NCI-H1436 (cell line): ENCODE measurements at places on chromosomes 4 and X.
A peak's percentile ranks its signal among the peaks of the same experiment; 100 is the strongest.

- no peak for DNase-seq
Observed at GRCh38 chr4:71006203-71006907, 12.9 kb downstream of the DCK start.

- DNase-seq = no peak
Observed at GRCh38 chrX:6505960-6506359, 29.0 kb downstream of the VCX3A start.

- DNase-seq = no peak
Observed at GRCh38 chr4:6781561-6781960, 966 bp upstream of the KIAA0232 start.

- no peak for DNase-seq
Observed at GRCh38 chr4:38157592-38157991, 197.4 kb downstream of the PTTG2 start.

GRCh38 chrX:78957768-78958130 lies 12.6 kb downstream of the P2RY10 start:
- DNase-seq = no peak

DNA sequence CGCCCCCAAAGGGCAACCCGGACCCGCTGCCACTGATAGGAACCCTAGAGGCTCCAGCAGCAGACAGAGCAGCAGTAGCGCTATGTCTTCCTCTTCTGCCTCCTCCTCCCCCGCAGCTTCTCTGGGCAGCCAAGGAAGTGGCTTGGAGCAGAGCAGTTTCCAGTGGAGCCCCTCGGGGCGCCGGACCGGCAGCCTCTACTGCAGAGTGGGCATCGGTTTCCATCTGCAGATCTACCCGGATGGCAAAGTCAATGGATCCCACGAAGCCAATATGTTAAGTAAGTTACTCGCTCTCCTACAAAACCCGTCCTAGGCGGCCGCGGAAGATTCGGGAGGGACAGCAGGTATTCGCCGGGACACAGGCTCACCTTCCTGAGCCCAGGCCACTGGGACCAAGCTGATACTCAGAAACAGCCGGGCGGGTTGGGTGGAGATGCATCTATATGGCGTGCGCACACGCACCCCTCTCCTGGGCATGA lies 477 bp downstream of the FGF5 start:
- DNase-seq = peak; percentile 19

GRCh38 chr4:2598511-2599303 lies 62.3 kb downstream of the FAM193A start:
- no peak for DNase-seq

DNA sequence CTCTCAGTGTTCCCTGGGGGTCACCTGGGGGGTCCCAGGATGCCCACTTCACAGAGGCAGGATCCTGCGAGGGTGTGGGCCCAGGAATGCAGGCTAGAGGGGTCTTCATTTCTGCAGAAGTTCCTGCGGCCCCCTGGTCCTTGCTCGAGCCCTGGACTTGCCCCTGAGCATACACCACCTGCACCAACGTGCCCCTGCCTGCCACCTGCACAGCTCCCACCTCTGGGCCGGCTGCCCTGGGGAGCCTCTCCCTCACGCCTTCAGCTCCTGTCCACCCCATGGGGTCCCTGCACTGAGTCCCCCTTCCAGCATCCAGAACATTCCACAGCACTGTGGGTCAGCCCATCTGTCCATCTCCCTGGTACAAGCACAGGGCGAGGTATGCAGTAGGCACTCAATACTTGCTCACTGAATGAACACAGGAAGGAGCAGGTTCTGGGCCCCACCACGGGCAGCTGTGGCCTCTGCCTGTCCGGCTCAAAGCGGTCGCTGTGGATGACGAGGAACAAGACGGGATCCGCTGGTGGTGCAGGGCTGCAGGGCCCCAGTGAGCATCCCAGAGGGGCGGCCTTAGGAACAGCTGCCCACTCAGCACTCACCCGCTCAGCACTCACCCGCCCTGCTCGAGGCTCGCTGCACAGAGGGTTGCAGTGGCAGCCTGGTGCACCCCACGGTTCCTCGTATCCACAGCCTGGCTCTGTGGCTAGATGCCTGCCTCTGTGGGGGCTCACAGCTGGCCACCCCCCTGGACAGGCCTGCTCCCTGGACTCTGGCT lies 70.5 kb upstream of the MXD4 start:
- DNase-seq = no peak

- no peak for DNase-seq
Observed at GRCh38 chr4:163610648-163611047, 116.2 kb downstream of the TMA16 start.

DNA sequence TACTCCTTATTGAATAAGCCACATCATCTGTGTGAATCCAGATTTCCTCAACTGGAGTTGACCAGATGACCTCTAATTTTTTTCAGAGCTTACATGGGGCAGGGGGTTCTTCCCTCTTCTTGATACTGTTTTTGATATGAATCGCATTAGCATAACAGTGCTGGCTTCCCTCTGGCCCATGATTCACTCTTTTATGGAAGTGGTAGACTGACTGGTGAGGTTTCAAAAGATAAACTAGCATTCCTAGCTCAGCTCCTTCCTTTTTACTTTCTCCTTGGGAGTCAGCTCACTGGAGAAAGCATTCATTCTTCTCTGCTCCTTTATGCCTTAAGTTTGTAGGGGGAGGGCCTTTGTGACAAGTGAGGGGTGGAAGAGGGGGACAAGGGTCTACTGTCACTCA lies 161.0 kb upstream of the FGF13 start:
- no peak for DNase-seq

DNA sequence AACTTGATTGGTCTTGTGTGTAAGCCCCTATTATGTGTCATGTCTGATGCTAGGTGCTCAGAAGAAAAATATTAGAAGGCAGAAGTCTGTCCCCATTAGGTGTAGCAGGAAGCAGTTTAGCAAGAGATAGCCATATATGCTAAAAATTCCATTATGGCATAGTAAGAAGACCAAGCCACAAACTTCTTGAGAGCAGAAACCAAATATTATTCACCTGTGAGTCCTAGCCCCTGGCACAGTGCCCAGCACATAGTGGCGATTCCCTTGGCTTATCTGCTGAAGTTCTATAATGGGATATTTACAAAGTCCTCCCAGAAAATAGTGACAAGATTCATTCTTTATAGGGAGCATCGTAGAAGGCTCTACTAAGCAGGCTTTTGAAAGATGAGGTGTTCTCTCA lies 174.4 kb downstream of the RAB28 start:
- DNase-seq = no peak

DNA sequence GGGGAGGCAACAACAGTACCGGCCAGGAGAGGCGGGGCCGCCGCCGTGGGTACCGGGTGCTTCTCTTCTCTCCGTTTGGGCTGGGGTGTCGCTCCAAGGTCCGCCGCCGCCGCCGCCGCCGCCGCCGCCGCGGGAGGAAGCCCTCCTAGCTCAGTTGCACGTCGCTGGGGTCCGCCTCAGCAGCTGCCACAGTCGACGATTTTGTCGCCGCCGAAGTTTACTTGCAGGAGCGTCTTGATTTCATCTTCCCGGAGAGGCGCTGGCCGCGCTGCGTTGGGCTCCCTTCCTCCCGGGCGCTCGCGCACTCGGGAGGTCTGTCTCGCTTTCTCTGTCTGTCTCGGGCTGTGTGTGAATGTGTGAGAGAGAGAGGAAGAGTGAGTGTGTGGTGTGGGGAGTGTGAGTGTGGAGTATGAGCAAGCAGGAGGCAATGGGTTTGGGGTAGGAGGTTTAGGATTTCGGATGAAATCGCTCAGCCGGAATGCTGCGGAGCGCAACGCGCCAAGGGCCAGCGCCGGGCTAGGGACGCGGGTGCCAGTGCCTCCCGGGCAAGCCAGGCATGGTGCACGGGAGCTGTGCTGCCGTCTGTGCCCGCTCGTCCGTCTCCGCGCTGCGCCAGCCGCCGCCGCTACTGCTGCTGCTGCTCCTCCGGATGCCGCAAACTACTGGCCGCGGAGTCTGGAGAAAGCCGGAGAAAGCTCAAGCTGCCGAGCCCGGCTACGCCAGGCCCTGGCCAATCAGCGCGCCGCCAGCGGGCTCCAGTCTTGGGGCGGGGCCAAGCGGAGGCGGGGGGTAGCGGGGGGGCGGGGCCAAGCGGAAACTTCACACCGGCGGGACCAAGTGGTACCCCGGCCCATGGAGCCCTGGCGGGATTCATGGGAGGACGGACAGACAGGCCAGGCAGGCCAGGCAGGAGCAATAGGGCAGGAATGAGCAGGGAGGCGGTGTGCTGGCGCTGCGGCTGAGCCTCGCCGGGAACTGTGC lies at the start of gene PCDH19:
PCDH19 (minus strand) TSS at position 664 of the 981 bp plus-strand sequence. CDS start 1,676 bp downstream, outside the sequence.
- peak; percentile 52 for DNase-seq

- DNase-seq = no peak
Observed at GRCh38 chr4:15498356-15498755, 28.7 kb downstream of the CC2D2A start.

DNA sequence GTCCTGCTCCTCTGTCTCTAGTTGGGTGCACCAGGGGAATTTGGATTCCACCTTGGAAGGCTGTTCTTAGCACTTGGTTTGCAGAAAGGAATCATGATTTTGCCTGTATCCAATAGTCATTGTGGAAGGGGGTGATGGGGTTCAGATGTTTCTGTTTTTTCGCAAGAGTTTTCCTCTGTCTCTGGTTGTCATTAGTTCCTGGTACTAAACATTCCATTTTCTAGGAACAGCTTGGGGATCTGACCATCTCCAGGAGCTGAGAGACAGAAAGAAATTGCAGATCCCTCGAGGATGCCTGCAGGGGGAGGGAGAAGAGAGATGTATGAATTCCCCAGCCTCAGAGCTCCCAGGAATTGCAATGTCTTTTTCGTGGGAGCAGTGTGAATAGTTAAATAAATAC lies 70.9 kb downstream of the CYTL1 start:
- no peak for DNase-seq

- DNase-seq = peak; percentile 48
Observed at GRCh38 chr4:123446865-123447474, 50.4 kb downstream of the SPRY1 start.

GRCh38 chr4:83065266-83065665 lies 30.3 kb downstream of the COPS4 start:
- DNase-seq = no peak

- no peak for DNase-seq
Observed at GRCh38 chr4:5166377-5166776, 115.1 kb downstream of the STK32B start.

DNA sequence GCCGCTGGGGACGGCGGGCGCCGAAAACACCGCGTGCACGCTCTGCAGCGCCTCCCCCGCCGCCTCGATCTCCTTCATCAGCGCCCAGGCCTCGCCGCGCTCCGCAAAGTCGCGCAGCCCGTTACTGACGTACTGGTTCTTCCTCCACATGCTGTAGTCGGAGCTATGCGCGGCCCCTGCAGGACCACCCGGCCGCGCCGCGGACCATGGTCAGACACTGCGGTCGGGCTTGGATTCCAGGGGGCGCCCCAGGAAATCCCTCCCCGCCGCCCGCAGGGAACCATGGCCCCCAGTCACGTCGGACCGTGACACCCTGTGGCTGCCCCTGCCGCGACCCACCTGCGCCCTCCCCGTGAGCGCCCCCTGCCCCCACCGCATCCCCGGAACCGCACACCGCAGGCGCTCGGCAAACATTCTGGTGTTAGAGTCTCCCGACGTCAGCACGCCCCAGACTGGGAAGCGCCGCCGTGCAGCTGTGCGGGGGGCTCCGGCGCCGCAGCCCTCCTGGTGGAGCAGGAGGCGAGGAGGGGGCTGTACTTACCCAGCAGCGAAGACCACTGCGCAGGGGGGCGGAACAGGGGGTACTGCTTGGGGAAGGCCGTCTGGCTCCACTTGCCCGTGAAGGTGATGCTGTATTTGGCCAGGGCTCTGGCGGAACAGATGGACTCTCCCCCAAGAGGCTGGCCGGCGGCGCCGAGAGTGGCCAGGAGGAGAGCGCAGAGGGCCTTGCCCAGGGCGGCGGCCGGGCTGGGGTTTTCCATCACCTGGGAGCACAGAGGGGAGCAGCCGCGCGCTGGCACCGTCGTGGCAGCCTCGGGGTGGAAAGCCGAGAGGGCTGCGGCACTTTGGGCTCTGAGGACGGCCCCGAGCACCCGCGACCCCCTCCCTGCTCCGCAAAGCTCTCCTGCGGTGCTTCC lies 814 bp downstream of the SPON2 start:
- DNase-seq = no peak

- no peak for DNase-seq
Observed at GRCh38 chrX:45907786-45908185, 637.4 kb downstream of the ZNF674 start.

DNA sequence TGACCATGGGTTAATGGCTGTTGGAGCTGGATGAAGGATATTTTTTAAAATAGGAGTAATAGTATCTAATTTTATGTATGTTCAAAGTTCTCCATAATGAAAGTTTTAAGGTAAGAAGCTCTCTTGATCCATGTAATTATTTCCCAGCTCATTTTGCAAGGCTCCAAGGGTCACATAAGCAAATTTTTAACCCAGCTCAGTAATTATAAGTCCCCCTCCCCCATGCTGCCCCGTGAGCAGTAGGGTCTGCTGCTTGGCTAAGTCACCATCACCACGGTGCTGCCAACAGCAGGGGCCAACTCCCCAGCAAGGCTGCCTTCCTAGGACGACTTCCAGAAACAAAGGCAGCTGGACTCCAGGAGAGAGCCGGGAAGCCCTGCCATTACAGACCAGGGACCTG lies 340.0 kb downstream of the FBXW7 start:
- no peak for DNase-seq

DNA sequence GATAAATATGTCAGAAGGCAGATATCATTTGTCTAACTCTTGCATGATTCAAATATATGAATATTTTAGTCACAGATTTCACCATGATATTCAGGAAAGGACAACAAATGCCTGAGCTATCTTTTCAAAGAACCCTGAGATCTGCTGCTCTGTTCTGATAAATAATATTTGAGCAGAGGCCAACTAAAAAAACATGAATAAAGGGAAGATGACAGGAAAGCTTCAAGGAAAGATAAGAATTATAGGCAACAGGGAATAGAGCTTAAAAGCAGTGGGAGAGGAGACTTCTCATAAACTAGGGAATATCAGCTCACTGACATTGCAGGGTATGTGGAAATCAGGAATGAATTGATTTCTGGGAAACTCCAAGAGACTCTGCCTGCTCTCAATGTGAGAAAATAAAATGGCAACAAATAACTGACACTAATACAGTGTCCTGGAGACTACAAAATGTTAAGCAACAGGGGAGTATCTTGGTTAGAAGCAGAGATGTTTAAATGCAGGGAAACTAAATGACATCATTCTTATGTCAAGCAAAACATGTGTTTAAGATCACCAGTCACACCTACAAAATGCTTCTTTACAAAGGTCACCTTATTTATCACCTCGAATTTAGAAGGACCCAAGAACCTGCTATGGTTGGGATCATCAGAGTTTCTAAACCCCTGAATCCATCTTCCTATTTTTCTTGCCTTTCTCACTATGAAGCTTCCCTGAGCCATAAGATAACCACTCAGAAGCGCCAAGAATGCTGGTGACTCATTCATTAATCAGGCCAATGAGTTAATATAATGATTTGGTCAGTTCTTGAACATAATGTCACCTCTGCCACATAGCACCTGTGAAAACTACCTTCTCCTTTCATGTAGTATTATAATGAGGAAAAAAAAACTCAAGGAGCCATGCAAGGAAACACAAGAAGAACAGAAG lies 78.1 kb downstream of the NDST3 start:
- no peak for DNase-seq
